Panc1 (cell line): ENCODE measurements at places on chromosomes 11 and 22.
A peak's percentile ranks its signal among the peaks of the same experiment; 100 is the strongest.

DNA sequence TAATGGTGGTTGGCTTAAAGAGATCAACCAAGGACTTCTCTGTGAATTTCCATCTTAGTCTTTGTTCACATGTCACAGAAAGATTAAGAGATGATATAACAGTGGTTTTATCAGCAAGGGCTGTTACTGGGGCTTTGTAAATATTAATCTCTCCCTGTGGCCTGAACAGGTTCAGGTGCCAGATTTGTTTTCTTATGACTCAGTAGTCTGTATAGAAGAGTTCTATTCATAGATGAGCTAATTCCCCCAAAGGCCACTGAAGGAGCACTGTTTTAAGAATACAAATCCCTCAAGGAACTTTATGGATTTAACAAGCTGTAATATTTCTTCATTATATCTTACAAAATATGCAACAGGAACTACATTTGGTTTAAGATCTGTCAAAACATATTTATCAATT is 50.4 kb downstream of the TCP11L1 start:
- no peak for DNase-seq

- DNase-seq: no peak
These were observed 24.4 kb upstream of the FLRT1 start for GRCh38 chr11:64011371-64011770.

- DNase-seq: no peak
These were observed 29.2 kb upstream of the PDE2A start for GRCh38 chr11:72703267-72704008.

- no peak for DNase-seq
These were observed 27.2 kb upstream of the KCNJ11 start for GRCh38 chr11:17415523-17416104.

GRCh38 chr22:33083212-33083611 is 25.0 kb upstream of the SYN3 start:
- peak; percentile 4 for DNase-seq

DNA sequence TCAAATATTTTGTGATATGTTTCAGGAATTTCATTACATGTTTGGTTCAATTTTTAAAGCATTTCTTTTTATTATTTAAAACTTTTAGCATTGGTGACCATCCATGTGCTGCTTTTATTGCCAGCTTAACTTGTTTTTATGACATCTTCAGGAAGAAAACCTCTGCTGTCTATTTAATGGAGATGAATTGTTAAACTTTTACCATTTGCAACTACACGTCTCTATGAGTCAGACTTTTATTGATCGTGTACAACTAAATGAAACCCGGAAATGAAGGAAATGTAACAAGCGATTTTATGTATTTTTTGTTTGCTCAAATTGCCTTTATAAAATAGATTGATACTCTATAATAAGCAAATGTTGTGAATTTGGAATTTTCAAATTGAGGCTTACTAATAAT is 113.0 kb downstream of the PTPRJ start:
- DNase-seq: no peak

DNA sequence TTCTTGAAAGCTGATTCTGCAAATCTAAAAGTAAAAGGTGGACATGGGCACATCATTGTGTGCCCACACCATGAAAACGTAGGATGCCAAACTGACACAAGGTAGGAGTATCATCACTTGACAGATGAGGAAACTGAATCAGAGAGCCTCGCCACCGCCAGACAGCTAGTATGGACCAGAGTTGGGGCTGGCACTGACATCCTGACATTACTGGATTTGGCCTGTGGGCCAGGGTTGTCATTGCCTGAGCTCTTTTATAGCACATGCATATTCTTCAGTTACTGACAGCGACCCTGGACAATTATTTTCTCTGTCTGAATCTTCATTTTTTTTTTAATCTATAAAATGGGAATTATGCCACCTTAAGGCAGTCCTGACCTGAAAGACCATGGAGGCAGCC is 16.5 kb downstream of the USP35 start:
- no peak for DNase-seq

GRCh38 chr11:128372977-128373376 is 214.4 kb downstream of the ETS1 start:
- DNase-seq: no peak

DNA sequence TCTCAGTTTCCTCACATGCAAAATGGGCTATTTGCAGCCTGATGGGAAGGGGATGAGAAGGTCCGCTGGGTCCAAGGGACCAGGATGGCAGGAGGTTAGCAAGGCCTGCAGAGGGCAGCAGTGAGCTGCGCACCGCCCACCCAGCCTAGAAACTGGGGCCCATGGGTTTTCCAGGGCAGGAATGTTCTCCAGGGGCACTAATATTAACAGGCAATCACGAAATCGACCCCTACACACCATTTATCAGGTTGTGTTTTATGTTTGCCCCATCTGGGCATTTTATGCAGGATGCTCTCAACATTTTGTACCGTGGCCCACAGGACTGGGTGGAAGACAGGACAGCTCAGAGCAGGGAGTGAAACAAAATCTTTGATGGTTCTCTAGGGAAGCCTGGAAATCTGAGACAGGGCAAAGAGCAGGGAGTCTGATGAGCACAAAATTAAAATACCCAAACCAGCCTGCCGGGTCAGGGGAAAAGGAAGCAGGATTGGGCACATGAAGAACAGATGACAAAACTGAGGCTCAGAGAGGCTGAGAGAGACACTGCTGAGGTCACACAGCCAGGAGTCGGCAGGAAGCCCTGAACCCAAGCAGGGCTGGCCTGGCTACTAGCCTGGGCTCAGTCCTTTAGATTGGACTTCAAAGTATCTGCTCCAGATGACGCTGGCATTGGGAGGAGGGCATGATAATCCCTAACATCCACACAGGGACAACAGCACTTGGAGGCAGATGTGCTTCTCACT is 1.6 kb upstream of the BCR start:
- peak; percentile 28 for DNase-seq

- DNase-seq: no peak
These were observed 105.5 kb downstream of the CSNK2A3 start for GRCh38 chr11:11247576-11247975.

DNA sequence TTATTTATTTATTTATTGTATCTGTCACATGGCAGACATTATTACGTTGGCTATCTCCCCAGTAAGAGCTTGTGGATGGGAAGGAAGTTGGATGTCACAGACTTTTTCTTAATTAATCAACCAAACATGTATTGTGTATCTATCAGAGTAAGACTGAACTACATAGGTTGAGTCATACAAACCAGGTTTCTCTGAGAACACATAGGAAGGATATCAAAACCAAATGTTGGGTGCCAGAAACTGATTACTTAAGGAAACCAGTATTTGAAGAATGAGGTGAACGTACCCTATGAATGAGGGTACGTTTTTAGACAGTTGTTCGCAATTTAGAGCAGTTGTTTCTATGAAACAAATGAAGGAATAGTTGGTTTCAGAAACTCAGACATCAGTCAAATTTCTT is 136.4 kb downstream of the SLC17A6 start:
- DNase-seq: no peak

GRCh38 chr11:13117344-13117743 is 108.2 kb downstream of the RASSF10 start:
- DNase-seq: no peak

- DNase-seq: peak; percentile 32
These were observed at the start of gene TESMIN for GRCh38 chr11:68751331-68751856. TSS of gene TESMIN (minus strand) at chr11:68751520. CDS start at chr11:68750660, 860 bp downstream.

- peak; percentile 8 for DNase-seq
These were observed 44.9 kb upstream of the VSTM5 start for GRCh38 chr11:93895106-93895862.

- no peak for DNase-seq
These were observed 93.3 kb downstream of the ABTB2 start for GRCh38 chr11:34264303-34265110.

GRCh38 chr11:110182886-110183285 is 89.7 kb downstream of the ZC3H12C start:
- DNase-seq: no peak

- no peak for DNase-seq
These were observed 41.4 kb downstream of the PPME1 start for GRCh38 chr11:74212533-74212932.

- no peak for DNase-seq
These were observed 44.6 kb downstream of the KCNC1 start for GRCh38 chr11:17778956-17779860.

GRCh38 chr11:128949791-128950454 is 7.3 kb upstream of the TP53AIP1 start:
- DNase-seq: no peak
